Ecto neural progenitor cell (in vitro differentiated cells): ENCODE measurements at places on chromosomes 13 and 19.

DNA sequence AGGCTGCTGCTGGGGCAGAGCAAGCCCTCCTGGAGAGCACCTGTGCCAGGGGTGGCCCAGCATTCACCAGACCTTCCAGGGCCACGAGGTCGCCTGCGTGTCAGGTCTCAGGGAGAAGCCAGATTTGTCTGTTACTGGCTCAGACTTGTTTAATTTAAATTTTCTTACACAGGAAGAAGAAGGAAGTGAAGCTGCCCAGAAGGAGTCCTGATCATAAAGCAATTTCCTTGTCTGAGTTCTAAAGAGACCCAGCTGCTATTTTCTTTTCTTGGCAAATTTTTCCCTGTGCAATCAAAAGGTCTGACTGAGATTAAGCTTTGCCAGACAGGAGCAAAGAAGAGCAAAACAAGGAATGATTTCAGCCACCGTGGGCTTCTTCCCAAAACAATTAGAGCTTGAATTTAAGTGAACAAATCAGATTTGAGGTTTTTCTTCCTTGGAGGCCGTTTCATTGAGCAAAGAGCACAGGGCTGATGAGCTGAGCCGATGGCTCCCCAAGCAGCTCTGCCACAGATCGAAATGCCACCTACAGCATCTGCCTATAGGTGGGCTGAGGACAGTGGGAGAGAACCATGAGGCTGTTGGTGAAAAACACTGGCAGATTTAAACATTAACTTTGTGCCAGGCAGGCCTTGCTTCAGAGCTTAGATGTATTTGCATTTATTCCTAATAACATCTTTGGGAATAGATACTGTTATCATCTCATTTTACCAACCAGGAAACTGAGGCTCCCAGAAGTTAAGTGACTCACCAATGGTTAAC is 40.1 kb downstream of the HSPH1 start:
- no peak for DNase-seq

GRCh38 chr19:43595605-43595998 is 332 bp downstream of the IRGQ start:
- no peak for DNase-seq

DNA sequence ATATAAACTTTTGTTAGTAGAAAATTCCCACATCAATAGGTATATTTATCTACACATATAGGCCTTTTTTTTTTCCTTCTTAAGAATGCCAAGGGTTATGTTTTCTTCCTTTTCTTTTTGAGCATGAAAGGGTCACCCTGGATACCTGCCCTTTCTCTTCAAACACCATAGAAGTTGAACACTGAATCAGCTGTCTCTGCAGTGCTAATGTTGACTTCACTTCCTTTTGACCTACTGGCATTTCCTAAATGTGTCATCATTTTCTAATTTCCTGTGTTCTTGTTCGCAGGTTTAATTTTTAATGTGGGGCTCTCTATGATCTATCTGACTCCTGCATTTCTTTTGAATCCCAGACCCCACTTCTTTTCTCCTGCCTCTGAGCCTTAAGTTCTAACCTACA is 532.0 kb downstream of the GPC6 start:
- no peak for DNase-seq

DNA sequence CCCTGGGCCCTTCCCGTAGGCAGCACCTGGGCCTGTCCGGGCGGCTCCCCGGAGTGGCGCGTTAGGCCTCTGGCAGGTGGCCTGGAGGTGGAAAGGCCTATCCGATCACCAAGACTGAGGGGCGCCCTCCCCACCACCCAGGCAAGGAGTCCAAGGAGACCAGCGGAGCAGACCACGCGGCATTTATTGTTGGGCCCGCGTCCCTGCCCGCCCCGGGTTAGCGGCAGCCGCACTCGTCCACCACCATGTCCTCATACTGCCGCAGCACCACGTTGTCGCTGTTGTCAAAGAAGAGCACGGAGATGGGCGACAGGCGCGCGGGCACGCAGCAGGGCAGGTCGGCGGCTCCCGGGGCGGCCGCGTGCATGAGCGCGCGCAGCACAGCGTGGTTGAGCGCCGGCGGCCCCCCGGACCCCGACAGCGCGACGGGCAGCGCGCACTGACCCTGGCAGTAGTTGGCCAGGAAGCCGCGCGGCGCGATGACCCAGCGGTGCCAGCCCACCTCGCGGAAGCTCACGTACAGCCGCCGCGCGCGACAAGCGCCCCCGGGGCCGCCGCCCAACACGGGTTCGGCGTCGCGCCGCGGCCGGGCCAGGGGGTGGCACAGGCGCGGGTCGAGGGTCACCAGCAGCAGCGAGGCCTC is 27.5 kb downstream of the CERS1 start:
- no peak for DNase-seq

GRCh38 chr13:23722726-23723453 is 152.7 kb downstream of the TNFRSF19 start:
- DNase-seq = no peak

DNA sequence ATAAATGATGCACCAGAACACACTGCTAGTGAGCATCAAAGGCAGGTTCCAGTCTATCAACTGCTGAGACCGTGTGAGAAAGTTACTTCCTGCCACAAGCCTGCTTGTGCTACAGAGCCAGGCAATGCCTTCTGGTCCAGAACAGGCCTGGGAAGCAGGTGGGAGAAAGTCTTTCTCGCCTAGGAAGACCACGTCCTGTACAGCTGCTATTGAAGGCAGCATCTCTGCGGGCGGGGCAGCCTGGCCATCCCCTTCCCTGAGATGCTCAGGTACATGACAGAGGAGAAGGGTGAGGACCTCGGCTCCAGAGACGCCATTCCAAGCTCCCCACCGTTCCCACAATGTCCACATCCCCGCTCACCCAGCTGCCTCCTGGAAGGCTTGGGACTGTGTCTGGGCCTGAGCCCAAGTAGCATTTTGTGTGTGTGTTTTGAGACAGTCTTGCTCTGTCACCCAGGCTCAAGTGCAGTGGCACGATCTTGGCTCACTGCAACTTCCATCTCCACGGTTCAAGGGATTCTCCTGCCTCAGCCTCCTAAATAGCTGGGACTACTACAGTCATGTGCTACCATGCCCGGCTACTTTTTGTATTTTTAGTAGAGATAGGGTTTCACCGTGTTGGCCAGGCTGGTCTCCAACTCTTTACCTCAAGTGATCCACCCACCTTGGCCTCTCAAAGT is 3.4 kb downstream of the RFX1 start:
- DNase-seq = no peak

DNA sequence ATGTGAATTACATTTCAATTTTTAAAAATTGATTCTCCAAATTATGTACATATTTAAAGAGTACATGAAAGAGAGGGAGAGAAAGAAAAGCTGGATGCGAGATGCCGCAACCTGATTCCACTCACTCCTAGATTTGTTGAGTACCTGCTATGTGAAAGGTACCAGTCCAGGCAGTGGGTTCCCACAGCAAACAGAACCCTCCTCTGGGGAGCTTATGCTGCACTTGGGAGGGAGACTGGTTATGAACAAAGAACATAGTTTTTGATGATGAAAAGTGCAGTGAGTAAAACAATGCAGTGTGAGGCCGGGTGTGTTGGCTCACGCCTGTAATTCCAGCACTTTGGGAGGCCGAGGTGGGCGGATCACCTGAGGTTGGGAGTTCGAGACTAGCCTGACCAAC is 43.4 kb downstream of the ACTN4 start:
- no peak for DNase-seq
